A549 treated with AZD2906 at 1 μM for 4 hours (cell line): ENCODE measurements at places on chromosomes 2 and 18. TPM values are rescaled to one million over a fixed set of nuclear protein-coding genes. Genes with fewer than 3 reads are reported as not detected.

The ARHGEF4 gene
- 10.2 to 11.8 TPM (median 11.0 TPM) in 5 replicates for total RNA-seq

The NT5C1B gene
- total RNA-seq, result not detected in 5 replicates

The LYPD6 gene
- total RNA-seq, result 0.04 to 0.08 TPM (median 0.07 TPM) in 5 replicates

The TMEM163 gene
- total RNA-seq, result 0.09 to 0.17 TPM (median 0.10 TPM) in 5 replicates

The FBXO36 gene
- 0.93 to 1.7 TPM (median 1.3 TPM) in 5 replicates for total RNA-seq

The LCT gene
- total RNA-seq, result 0.03 to 0.08 TPM (median 0.04 TPM) in 4 of 5 replicates, not detected in the other

The PPP1R7 gene
- total RNA-seq, result 55.0 to 65.2 TPM (median 56.5 TPM) in 5 replicates
